ENCODE measurements at places on chromosomes 6 and 20.

- DNase-seq, result peak; percentile 55
These were observed 54.8 kb downstream of the NFATC2 start for GRCh38 chr20:51487565-51488268.

GRCh38 chr6:110547266-110547964, 71.0 kb upstream of the SLC22A16 start:
- peak; percentile 75 for DNase-seq

DNA sequence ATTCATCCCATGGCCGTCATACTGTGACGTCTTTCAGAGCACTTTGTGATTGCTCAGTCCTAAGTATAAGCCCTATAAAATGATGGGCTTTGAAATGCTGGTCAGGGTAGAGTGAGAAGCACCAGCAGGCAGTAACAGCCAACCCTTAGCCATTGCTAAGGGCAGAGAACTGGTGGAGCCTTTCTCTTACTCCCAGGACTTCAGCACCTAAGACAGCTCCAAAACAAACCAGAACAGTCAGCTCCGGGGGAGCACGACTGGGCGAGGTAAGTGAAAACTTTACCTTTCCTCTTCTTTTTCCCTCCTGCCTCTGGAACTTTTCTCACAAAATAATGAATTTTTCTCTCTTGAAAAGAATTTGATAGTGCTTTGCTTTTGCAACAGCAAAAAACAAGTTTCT, at the start of gene VIP:
VIP (plus strand) TSS at position 104 of the 400 bp plus-strand sequence. CDS start 1,381 bp downstream, outside the sequence.
- DNase-seq, result peak; percentile 37

DNA sequence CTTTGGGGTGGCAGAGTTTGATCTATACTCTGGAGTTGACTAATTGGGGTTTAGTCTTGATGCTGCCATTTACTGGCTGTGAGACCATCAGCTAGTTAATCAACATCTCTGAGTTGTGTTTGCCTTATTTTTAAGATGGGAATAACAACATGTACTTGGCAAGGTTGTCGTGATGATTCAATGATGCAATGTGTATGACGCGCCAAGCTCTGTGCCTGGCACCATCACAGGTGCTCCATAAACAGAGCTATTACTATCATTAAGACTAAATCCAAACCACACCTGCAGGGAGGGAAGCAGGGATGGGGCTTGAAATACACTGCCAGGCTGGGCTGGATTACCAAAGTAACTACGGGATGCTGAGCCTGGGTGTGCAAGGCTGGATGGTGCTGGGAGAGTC, 60.1 kb upstream of the E2F3 start:
- no peak for DNase-seq

GRCh38 chr20:11323816-11324215, 593.9 kb upstream of the BTBD3 start:
- no peak for DNase-seq

DNA sequence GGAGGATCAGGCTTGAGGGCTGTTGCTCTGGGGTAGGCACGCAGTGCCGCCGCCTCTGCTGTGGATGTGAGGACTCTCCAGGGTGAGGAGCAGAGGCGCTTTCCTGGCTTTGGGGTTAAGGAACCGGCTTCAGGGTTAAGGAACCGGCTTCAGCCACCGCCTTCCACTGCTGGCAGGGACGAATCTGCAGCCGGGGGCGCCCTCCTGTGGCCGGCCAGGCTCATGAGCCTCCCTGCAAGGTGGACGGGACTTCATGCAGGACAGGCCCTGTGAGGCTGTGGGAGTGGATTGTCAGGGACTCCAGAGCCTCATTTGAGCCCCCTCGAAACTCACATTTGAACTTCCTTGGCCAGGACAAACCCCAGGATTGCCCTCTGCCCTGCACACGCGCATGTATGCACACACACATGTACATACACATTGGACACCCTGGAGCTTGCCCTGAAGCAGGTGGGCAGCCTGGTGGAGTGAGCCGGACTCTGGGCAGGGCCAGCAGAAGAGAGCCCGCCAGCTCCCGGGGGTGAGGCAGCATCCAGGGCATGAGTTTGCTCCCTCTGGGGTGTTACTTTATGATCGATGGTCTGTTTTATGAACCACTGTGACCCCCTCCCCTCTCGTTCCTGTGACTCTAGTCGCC, 146.9 kb downstream of the PHACTR3 start:
- DNase-seq, result peak; percentile 10

GRCh38 chr6:14797875-14798593, 447.8 kb upstream of the JARID2 start:
- no peak for DNase-seq

DNA sequence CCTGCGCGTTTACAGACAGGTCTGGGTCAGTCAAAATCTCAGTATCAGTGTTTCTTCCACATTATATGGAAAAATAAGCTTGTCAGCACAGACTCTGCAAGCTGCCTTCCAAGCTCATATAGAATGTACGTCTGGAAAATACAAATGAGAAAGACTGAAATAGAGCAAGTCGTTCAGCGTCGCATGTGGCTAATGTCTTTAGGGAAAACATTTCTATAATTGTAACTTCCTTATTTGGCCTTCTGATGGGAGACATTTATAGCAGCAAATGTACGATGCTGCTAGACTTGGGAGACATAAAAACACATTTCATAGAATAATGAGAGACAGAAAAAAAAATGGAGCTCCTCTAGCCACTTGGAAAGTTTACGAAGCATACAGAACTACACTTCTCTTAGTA, 122.2 kb downstream of the KIF16B start:
- DNase-seq, result no peak

DNA sequence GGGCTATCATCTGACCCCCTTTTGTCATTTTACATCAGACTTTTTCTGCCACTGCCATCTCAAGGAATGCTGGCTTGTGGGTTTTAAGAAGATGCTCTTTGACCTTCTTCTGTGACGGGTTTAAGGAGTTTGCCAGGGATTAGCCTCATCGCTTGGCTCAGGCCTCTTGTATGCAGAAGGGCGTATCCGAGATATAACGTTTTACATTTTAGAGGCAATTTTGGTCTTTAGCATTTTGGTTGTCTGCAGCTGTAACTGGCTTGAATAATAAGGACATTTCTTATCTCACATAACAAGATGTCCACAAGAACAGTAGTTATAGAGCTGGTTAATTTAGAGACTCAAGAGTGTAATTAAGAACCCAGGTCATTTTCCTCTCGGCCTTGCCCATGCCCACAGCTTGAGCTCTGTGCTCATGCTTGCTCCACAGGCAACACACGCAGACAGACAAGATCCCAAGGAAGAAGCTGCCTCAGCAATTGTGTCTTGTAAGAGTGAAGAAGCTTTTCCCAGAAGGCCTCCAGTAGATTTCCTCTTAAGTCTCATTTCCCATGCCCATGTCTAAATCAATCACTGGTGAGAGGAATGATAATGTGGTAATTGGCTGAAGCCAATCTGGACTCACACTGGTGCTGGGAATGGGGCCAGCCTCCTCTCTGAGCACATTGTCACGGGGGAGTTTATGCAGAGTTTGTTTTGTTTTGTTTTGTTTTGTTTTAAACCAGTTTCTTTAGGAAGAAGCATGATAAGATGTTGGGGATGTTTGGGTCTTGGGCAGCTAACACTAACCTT, 36.8 kb downstream of the PTCHD4 start:
- DNase-seq, result no peak

DNA sequence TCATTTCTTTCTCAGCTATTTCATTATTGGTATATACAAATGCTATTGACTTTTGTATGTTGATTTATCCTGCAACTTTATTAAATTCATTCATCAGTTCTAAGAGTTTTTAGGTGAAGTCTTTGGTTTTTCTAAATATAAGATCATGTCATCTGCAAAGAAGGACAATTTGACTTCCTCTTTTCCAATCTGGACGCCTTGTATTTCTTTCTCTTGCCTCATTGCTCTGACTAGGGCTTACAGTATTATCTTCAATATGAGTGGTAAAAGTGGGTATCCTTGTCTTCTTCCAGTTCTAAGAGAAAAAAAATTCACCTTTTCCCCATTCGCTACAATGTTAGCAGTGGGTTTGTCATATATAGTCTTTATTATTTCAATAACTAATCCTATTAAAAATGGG, 38.0 kb downstream of the KIF16B start:
- no peak for DNase-seq

- no peak for DNase-seq
These were observed at the start of gene SLA2 for GRCh38 chr20:36645998-36646397. SLA2 (minus strand) TSS chr20:36646196; CDS start chr20:36641335, 4,861 bp downstream.

GRCh38 chr20:22805219-22805618, 220.8 kb upstream of the FOXA2 start:
- no peak for DNase-seq

- DNase-seq, result no peak
These were observed 147.5 kb downstream of the BCAS1 start for GRCh38 chr20:53922901-53923314.

DNA sequence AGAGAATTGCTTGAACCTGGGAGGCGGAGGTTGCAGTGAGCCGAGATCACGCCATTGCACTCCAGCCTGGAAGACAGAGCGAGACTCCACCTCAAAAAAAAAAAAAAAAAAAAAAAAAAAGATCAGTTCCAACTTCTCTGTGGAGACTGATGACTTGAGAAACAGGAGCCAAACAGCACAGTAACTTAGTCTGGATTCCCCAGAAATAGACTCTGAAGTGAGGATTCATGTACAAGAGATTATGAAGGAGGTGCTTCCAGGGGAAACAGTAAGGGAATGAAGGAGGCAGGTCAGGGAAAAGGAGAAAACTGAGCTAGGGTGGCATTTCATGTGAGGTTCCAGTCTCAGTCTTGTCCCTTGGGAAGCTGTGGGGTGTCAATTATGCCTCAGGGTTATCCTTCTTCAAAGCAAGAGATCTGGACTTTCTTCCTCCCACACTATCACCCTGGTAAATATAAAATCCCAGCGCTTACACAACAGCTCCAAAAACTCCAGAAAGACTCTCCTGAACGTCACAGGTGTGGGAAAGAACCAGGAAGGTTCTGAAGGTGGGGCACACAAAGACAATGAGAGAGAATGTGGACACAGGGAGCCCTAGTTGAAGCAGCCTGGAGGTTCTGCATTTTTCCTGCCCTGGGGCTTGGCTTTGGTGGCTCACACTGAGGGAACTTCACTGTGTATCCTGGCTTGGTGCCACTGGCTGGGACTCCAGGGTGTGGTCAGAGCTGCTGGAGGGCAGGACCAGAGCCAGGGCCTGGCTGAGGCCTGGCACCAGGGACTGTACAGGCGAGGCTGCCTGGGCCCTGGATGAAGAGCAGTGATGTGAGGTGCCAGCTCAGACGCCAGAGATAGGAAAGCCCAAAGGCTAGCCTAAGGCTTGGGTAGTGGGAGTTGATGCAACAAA, 46.8 kb downstream of the PCNA start:
- DNase-seq, result peak; percentile 80

DNA sequence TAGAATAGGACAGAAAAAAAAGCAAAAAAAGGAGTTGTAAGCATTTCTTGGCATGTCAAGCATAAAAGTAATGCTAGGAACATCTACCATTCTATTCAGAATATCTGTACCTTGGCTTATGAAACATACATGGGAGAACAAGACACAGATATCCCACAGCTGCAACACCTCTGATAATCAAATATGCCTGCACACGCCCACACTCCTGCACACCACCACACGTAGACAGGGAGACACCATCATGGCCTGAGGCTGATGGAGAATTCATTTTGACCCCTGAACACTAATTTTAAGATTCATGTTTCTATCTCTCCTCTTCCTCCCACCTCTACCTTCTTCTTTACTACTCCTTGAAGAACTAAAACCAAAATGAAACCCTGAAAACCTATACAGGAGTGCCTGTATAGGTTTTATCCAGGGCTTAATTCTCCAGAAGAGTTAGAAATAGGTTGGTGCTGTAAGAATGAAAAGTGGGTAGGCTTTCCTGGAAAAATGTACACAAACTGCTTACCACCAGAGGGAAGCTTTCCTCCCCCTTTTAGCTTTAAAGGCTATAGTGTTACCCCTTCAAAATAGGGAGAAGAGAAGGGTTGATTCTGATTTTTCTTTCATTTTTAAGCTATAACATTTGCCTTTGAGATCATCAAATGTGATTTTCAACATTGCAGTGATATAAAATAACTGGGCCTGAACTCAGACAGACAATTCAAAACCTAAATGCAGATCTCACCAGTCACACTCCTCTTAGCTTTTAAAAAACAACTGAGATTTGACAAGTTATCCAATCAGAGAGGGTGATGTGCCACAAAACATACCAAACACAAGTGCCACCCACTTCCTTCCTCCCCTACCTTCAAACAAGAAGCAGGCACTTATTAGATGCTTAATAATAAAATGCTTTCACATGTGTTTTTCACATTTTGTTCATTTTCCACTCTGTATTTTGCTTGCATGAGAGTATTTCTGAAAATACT, 57.9 kb downstream of the ELOVL5 start:
- DNase-seq, result no peak

- no peak for DNase-seq
These were observed 147.3 kb downstream of the LAMA2 start for GRCh38 chr6:129030215-129030614.

GRCh38 chr6:939526-940252, 246.8 kb upstream of the EXOC2 start:
- DNase-seq, result no peak

DNA sequence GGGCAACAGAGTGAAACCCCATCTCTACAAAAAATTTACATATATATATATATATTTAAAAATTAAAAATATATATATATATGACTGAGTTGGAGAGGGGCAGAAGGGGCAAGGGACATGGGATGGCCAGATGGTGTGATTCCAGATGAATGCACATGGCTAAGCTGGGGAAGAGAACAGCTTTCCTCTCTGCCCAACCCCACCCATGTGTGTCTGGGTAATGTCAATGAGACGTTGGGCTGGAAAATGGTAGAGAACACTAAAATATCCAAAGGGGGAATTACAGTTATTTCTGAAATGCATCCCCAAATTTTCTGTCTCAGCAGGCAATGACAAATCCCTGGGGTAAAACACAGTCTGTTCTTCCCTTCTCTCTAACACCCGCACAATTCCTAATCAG, 31.2 kb upstream of the CCND3 start:
- DNase-seq, result no peak

- DNase-seq, result peak; percentile 4
These were observed 33.9 kb downstream of the CCN2 start for GRCh38 chr6:131917318-131917717.

- no peak for DNase-seq
These were observed 246.8 kb downstream of the MYLK4 start for GRCh38 chr6:2503816-2504494.

GRCh38 chr20:58677079-58677604, 15.5 kb upstream of the NPEPL1 start:
- DNase-seq, result no peak

DNA sequence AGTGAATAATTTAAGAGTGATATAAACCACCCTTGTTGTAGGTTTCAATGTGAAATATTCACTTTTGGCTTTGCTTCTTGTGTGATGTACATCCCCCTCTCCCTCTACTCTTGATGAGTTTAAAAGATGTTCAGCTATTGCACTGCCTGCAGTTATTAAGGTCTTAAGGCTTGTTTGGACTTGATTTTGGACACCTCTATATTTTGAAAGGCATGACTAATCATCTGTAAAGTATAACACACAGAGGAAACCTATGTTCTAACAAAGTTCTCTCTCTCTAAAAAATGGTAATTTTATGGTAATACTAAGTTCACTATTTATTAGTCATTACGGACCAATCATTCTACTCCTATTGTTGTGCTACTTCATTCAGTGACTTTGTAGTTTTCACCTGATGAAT, 1719.9 kb downstream of the GRIK2 start:
- DNase-seq, result no peak

- DNase-seq, result peak; percentile 67
These were observed 2.8 kb downstream of the VARS1 start for GRCh38 chr6:31792761-31793171.

- no peak for DNase-seq
These were observed 80.4 kb downstream of the RWDD2A start for GRCh38 chr6:83273596-83273995.

GRCh38 chr6:35392773-35393672, 50.7 kb downstream of the PPARD start:
- DNase-seq, result no peak

- DNase-seq, result no peak
These were observed 54.8 kb upstream of the MBOAT1 start for GRCh38 chr6:20266851-20267608.

All from HFFc6 (cell line).